ENCODE measurements at places on chromosomes 2 and 18.

DNA sequence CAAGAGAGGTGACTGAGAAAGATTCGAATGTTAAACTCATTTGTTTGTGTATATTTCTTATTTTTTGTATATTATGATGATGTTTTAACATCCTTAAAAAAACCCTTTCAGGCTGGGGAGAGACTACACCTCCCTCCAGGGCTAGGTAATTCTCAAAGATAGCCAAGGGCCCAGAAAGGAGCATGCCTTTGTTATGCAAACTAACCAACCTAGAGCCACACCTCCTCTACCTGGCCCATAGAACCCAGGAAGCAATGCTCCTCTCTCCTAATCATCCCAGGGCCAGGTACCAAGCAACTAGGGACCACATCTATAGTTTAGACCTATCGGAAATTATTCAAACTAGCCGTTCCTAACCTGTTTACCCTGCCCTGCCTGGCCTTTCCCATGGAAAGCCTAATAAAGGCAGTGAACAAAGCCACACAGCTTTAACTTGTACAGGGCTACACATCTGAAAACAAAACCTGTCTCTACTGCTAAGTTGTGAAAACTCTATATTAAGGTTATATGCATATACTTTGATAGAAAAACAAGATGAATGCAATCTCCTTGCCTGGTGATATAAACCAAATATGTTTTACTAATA lies 79.7 kb downstream of the COLEC12 start:
- no peak for DNase-seq

GRCh38 chr2:151682459-151683003 lies 51.7 kb downstream of the NEB start:
- DNase-seq, result no peak

- no peak for DNase-seq
These were observed 162.8 kb downstream of the RBM43 start for GRCh38 chr2:151098841-151099240.

DNA sequence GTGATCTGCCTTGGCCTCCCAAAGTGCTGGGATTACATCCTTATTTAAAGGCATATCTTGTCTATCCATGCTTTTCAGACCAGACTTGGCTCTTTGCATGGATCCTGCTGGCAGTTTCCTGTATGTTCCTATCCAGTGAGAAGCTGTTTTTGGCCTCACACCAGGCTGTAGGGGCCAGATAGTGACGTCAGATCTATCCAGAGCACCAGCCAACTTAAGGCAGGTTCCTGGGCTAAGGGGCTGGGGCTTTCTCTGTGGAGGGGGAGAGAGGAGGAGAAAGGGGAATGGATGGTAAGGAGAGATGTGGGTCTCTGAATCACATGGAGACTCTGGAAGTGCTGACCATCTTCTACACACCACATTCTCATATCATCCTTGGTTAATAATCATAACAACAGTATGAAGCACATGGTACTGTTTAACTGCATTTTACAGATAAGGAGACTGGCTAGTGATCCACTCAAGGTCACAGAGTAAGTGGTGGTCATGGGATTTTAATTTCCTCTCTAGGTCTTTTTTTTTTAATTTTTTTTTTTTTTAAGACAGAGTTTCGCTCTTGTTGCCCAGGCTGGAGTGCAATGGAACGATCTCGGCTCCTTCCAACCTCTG lies 2.0 kb upstream of the FAM117B start:
- DNase-seq, result no peak

- no peak for DNase-seq
These were observed 112.5 kb upstream of the SLC38A11 start for GRCh38 chr2:165067643-165068486.

- no peak for DNase-seq
These were observed 254.0 kb upstream of the SLC14A2 start for GRCh38 chr18:45361125-45361851.

GRCh38 chr2:94602466-94602865 lies 268.8 kb upstream of the TEKT4 start:
- no peak for DNase-seq

DNA sequence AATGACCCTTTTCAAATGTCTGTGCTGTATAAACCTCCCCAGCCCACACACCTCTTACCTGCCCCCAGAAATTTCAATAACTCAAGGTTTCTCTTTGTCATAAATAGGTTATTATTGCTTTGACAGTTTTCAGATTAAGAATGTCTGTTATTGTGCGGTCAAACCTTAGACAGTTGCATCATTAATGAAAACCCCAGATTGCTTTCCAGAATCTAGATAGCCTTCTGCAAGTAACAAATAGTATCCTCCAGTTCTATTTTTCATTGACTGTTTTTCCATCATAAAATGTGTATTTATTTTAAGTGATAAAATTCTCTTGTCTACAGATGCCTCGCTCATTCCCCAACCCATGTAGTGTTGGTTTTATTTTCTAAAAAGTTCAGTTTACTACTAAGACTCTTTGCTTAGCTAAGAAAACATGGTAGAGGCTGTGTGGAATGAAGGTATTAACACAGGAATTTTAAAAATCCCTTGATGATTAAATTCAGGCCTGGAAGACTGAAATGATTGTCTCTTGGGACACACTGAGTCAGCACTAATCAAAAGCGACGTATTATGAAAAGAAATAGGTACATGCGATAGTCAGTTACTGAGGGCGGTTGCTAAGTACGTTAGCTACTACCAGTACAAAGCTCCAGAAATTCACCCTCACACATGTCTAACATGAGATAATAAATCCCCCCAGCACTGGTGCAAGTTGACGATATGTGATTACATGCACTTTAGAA lies 38.4 kb upstream of the ITGAV start:
- no peak for DNase-seq

DNA sequence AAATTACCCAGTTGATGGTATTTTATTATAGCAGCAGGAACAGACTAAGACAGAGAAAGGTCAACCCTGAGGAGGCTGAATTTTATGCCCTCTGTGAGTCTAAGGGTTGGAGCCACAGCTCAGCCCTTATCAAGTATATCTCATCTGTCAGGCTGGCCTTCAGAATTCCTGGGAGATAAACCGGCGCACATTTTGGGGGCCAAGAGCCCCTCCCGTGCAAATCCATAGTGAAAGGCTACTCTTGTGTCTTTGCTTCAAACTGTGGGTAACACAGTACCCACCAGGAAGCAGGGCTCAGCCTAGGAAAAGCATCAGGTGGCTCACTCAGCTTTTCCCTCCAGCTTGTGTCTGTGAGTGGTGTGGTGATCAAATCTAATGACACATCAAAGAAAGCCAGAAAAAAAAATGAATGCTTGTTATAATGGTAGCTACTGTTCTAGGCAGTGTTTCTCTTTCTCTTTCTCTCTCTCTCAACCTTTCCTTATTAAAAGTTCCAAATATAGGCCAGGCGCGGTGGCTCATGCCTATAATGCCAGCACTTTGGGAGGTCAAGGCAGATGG lies 25.0 kb upstream of the ASXL2 start:
- no peak for DNase-seq

Data from stimulated activated CD8-positive, alpha-beta memory T cell treated with anti-CD3 and anti-CD28 coated beads, Interleukin-4, amount 100 ng/mL, for 1 hour (primary cell).